ENCODE measurements at places on chromosomes 7 and 10.
A peak's percentile ranks its signal among the peaks of the same experiment; 100 is the strongest.

DNA sequence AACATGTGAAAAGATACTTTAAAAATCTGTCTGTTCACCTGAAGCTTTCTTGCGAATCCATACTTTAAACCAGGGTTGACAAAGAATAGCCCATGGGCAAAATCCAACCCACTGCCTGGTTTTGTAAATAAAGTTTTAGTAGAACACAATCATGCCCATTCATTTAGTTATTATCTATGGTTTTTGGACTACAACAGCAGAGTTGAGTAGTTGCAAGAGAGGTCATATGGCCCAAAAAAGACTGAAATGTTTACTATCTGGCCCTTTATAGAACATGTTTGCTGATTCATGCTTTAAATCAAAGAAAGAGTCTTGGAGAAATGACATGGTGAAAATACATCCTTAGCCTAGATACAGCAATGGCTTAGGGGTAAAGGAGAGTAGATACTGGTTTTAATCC lies 356.2 kb downstream of the RNLS start:
- no peak for DNase-seq

DNA sequence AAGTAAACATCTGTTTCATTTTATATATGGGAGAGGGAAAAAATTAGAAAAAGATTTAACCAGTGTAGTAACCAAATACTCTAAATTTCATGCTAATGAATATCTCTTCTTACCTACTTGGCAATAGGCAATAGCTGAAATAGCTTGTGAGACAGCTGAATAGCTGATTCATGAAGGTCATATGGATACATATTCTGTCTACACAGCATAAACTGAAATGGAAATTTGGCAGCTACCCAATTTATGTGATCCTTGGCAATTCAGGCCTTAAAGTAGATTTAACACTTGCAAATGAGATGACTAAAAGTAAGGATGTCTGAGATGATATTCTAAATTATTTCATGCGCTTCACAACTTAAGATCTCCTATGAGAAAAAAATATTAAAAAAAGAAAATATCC lies 261.2 kb upstream of the SEMA3A start:
- DNase-seq: no peak

DNA sequence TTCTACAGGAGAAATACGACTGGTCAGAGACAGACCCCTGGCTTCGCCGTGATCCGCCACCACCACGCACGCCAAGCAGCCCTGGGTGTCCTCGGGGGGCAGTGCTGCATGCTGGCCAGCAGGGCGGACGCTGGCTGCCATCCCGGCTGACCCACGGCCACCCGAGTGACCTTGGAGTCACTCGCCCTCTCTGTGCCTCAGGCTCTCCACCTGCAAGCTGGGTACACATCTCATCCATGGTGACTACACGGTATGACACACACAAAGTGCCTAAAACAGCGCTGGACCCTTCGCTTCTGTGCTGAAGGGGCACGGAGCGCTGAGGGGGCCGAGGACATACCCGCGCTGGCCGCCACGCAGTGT lies 62.0 kb upstream of the RNF32 start:
- no peak for DNase-seq

DNA sequence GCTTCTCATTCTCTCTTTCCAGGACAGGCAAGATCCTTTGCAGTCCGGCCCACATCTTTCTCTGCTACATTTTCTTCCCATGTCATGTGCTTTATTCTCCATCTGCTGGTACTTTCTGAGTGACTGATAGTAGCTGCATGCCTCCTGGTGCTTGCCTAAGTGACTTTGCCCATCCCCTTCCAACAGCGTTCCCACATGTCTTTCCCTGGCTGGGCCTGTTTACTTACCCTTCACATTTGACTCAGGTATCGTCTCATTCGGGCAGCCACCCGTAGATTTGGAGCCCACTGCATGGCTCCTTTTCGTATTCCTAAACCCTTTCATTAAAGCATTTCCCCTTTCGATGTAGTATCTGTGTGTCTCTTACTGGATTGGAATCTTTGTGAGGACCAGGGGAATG lies 24.6 kb downstream of the TYW1 start:
- DNase-seq: no peak

DNA sequence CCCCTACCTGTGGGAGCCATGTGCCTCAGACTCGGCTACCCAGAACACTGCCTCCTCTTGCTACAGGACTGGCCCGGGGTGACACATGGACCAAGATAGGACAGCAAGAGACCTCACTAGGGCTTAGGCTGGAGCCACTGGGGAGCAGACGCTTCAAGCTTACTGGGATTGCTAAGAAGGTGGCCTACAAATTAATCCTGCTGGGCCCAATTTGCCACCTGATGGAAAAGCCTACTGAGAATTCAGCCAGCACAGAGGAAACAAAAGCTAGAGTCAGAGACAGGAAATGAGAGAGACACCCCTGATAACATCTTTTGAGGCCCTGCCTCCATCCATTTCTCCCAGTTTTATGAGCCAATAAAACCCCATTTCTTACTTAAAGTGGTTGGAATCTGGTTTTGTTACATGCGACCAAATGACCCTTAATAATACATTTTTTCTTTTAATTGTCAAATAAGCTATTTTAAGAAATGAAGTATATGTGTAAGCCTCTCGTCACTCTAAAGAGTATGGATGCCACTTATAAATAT lies 282.1 kb downstream of the CXCL12 start:
- DNase-seq: no peak

GRCh38 chr10:103724771-103725170 lies 130.6 kb downstream of the SH3PXD2A start:
- no peak for DNase-seq

GRCh38 chr7:2638224-2638991 lies 6.6 kb downstream of the TTYH3 start:
- DNase-seq: no peak

GRCh38 chr7:18341756-18342155 lies 153.8 kb upstream of the HDAC9 start:
- DNase-seq: no peak

DNA sequence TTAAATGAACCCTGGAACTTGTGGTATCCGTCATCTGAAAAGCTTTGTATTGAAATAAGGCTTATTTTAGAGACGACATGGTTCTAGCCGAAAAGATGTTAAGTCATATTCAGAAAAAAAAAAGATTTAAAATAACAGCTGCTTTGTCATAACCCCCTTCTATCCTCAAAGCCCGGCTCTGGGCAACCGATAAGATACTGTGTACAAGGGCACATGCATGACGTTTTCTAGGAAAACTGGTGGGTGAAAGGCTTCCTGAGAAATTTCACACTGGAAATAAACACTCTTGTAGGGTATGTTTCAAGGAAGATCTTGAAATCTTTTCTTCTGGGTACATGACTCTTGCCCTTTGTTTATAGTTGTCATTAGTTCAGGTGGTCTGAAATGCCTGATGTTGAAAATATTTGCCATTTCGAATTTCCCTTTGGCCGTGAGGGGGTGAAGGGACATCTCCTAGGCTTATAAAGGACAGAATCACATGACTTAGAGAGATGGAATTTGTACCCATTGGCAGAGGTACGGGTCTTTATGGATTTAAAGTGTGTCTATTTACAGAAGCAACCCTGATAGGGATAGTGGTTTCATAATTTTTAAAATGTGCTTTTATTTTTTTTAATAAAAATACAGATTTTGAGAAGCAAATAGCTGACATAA lies 232.5 kb downstream of the PTEN start:
- no peak for DNase-seq

GRCh38 chr7:133529861-133530260 lies 277.0 kb downstream of the EXOC4 start:
- DNase-seq: peak; percentile 14

- DNase-seq: no peak
Measured at GRCh38 chr7:158358926-158359645, 228.5 kb downstream of the PTPRN2 start.

- no peak for DNase-seq
Measured at GRCh38 chr10:102007796-102008195, 48.2 kb downstream of the ARMH3 start.

DNA sequence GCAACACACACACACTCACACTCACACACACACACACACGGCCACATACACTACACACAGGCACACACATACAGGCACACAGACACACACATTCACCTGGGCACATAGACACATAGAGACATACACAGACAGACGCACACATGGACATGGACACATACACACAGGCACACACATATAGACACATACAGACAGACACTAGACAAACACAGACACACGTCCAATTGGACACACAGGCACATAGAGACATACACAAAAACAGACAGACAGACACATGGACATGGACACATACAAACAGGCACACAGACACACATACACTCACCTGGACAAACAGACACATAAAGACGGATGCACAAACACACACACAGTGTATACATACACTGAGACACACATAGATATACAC lies 21.7 kb upstream of the ACTR3B start:
- no peak for DNase-seq

DNA sequence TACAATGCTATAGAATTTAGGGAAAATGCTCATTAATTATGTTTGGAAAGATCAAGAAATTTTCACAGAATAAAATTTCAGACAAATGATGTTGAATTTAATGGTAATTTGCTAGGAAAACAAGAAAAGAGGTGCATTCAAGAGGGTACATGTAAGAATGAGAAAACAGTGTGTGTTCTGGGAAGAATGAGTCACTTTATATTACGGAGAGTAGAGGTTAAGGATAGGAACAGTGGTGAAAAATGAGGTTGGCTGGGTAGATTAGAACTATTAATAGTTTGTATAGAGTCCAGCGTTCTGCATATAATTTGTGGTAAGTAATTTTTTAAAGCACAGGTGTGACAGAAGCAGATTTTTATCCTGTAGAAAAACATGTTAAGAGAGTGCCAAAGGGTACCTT lies 336.7 kb upstream of the MBL2 start:
- DNase-seq: no peak

GRCh38 chr10:103433858-103434257 lies 18.3 kb downstream of the CALHM2 start:
- DNase-seq: no peak

DNA sequence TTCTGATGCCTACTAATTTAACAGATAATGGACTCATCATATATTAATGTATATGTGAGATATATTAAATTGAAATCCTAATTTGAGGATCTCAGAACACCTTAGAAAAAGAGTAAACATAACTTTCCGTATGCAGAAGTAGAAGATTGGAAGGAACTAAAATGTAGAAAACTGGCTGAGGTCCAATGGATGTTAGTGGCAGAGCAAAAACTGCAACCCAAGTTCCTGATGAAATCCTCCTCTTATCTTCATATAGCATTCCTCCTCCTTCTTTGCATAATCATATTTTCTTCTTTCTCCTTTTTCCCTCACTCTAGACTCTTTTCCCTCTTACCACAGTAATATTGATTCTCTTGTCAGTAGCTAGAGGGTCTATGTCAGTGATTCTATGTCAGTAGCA lies 6.0 kb downstream of the INA start:
- DNase-seq: no peak

DNA sequence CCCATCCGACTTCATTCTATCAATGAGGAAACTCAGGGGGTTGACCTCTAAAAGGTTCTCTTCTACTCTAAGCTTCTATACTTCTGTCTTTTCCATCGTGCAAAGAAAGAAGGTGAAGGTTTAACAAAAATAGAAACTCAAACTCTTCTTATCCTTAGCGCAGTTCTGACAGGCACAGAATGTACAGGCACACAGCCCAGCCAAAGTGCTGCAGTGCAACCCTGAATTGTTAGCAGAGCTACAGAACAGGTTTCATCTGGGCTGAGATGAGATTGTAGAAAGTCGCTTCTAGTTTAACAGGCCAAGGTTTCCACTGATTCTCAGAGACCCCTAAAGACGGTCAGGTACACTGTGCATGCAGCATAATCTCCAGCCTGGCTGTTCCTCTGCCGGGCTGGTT lies 79.3 kb upstream of the AFAP1L2 start:
- no peak for DNase-seq

DNA sequence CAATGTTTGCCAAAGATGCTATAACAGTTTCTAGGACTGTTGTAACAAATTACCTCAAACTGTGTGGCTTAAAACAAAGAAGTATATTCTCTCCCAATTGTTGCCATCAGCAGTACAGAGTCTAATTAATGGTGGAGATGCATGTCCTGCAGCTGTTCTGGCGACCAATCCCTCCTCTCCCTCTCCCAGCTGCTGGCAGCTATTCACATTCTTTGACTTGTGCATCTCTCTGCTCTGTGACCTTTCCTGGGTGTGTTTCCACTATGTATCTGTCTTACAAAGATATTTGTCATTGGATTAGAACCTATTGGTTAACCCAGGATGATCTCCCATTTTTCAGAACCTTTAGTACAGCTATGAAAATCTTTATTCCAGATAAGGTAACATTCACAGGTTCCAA lies 561.7 kb upstream of the POM121L12 start:
- no peak for DNase-seq

DNA sequence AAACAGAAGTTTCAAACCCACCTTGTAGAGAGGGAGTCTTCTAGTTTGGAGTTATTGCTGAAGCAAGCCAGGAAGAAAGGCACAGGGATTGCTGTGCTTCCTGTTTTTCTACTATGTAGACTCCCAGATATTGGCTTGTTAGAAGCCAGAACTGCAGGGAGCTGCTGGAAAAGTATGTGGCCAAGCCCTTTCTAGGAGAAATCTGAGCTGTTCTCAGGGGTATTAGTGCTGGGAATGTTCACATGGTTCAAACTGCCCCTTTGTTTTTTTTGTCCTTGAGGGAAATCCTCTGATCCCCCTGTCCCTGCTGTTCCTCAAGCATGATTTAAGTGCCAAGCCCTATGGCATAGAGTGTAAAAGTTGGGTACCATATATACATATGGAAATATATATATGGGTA lies 184.0 kb downstream of the CCDC7 start:
- DNase-seq: no peak

GRCh38 chr7:106952658-106953231 lies 87.7 kb downstream of the PIK3CG start:
- no peak for DNase-seq

DNA sequence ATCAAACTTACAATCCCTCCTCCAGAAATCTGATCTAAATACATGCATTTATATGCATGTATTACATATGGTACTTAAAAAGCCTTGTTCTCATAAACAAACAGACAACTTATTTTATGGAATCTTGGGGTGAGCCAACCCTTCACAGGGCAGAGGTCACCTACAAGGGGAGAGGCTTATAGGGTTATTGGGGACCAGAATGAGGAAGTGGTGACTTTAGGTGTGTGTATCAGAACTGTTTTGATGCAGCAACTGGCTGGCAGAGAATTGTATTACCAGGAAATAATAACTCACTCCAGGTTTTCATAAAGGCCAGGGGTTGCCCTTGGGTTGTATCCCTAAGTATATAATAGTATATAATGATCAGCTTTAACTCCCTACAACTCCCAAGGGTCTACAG lies 91.1 kb downstream of the SVIL start:
- no peak for DNase-seq

DNA sequence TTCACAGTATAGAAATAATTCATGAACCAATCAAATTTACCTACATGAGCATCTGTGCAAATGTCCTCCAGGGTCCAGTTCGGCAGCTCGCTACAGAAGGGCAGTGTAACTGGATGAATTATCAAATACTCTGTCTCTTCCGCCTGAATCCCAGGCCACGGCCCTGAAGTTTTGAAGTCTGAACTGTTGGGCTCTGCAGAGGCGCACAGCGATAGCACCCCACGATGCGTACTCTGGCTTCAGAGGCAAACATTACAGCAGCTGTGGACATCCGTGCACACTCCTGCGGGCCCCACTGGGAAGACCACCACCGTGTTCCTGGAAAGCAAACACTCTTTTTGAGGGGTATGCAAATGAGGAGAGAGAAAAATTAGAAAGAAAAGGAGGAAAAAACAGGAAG lies 259.8 kb upstream of the TCERG1L start:
- DNase-seq: no peak

- DNase-seq: no peak
Measured at GRCh38 chr10:126585249-126586017, 85.1 kb downstream of the C10orf90 start.

- no peak for DNase-seq
Measured at GRCh38 chr10:36182179-36182566, 540.1 kb upstream of the FZD8 start.
